ENCODE measurements at places on chromosomes 16 and 17. TPM values are rescaled to one million over a fixed set of nuclear protein-coding genes. Genes with fewer than 3 reads are reported as not detected.

DNA sequence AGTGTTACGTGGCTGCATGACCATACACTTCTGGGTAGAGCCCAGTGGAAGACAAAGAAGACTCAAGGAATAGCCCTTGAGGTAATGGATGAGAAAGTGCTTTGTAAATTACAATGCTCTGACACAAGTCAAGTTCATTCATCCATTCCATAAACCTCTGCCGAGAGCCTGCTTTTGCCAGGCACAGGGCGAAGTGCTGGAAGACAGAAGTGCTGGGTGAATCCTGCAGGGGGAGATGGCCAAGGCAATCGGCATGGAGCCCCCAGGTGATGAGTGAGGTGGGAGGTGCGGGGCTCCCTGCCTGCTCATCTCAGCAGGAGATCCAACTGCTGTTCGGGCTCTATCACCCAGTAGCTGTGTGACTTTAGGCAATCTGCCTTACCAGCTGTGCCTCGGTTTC is 2.8 kb upstream of the SOCS3 start:
- no peak for DNase-seq

DNA sequence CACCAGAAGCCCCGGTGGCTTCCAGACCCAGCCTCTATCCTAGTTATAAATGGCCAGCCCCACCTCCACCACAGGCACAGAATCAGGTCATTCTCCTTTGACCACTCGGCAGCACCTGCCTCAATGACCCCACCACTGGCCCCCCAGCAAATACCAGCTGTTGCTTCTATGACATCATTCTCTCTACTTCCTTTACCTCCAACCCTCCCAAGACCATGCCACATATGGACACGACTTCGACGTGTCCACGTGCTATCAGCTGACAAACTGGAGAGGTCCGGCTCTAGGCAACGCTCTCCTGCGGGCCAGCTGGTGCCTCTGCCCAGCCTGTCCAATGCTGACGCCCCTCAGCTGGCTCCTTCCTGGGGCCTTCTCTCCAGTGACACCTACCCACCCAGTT is 5.9 kb downstream of the ALYREF start:
- no peak for DNase-seq

GRCh38 chr16:35639233-35640205 is 2180.1 kb downstream of the TP53TG3F start:
- DNase-seq = no peak

Gene LITAFD
- not detected for polyA plus RNA-seq

Gene G6PC1
- 0.52 TPM for polyA plus RNA-seq
